Left kidney (tissue), 8 donors: ENCODE measurements at places on chromosomes 3 and 15.

GRCh38 chr15:55133972-55134371 is 62.8 kb downstream of the RSL24D1 start:
- no peak for DNase-seq

DNA sequence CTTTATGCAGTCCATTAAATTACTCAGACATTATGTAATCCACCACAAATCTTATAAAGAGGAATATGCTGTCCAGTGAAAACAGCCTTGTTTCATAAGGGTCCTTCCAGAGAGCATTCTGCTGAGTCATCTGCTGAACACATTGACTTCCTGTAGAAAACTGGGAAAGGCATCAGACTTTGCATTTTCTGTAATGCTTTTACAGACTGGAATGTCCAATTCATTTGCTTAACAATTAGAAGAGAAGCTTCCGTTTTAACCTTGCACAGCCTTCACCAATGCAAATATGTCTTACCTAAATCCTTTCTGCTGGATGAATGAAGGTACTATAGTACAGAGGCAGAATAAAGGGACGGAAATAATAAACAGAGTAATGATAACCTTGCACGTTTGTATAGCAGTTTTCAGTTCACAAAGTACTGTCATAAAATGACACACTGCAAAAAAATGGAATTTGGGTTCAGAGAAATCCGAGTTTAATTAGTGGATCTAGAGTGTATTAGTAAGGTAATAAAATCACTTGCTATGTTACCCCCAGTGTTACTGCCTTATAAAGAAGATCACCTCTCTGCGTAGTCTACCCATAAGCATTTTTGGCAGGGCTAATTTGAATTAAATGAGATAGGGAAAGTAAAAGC is 301.5 kb downstream of the PYDC2 start:
- DNase-seq: peak; percentile 8

DNA sequence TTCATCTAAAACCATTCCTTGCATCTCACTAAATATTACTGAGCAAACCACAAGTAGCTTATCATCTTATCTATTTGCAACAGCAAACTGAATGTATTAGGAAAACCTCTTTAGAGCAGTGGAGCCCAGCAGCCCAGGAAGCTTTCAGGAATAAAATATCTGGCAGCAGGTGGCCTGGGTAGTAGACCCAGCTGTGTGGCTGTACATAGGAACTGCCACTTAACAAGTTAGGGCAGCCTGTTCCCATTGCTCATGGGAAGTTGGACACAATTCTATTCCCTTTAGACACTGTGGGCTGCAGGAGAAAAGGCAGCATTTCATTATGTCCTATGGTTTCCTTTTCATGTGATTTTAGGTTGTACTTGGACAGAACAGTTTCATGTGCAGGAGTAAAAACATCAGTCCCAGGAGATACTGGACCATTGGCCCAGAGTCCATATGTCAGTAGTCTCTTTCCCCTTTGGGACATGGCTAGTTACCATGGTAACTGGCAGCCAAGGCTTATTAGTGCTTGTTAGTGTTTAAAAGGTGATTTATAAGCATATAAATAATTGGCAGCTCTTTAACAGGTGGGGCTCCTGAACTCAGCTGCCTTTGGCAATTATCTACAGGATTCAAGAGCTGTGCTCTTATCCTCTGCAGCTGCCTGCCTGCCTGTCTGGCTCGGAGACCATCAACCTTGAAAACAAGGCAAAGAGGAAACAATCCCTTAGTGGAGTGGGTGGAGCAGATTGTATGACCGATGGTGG is 28.9 kb upstream of the LSAMP start:
- peak; percentile 19 for DNase-seq

- DNase-seq: peak; percentile 1
Observed at GRCh38 chr3:38579551-38580449, 69.7 kb downstream of the SCN5A start.

GRCh38 chr15:77480859-77481633 is 60.4 kb downstream of the HMG20A start:
- DNase-seq: no peak
